Immature natural killer cell (primary cell): ENCODE measurements at places on chromosomes 12 and 14.
A peak's percentile ranks its signal among the peaks of the same experiment; 100 is the strongest.

- no peak for DNase-seq
Measured at GRCh38 chr12:106033161-106033675, 105.5 kb downstream of the NUAK1 start.

DNA sequence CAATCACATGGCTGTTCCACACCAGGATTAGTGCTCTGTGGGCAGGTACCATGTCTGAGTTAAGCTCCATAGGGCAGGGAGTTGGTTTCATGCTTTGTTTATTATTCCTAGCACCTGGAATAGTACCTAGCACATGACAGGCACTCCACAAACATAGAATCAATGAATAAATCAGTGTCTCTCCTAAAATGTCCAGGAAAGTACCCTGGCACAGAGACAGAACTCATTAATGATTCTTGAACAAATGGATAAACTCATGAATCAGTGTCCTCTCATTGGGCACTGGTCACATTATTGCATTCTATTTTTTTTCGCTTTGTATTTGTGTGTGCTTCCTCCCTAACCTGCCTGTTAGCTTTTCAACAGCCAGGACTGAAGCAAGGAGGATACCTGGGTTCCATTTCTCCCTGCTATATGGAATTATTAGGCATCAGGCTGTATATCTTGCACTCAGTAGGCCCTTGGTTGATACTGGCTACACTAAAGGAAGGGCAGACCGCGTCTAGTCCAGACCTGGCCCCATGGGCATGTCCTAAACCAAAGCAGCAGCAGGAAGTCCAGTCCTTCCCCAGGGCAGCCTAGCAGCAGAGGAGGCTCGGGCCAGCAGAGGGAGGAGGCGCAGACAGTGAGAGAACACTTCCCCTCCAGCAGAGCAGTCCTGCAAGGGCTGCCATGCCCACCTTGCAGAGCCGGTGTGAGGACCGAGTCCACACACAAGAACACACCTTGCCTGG is 18.4 kb downstream of the HDAC7 start:
- DNase-seq = no peak

GRCh38 chr12:131713349-131713748 is 2.5 kb downstream of the SFSWAP start:
- DNase-seq = no peak

GRCh38 chr12:7460375-7461259 is 16.7 kb upstream of the CD163L1 start:
- DNase-seq = peak; percentile 37

DNA sequence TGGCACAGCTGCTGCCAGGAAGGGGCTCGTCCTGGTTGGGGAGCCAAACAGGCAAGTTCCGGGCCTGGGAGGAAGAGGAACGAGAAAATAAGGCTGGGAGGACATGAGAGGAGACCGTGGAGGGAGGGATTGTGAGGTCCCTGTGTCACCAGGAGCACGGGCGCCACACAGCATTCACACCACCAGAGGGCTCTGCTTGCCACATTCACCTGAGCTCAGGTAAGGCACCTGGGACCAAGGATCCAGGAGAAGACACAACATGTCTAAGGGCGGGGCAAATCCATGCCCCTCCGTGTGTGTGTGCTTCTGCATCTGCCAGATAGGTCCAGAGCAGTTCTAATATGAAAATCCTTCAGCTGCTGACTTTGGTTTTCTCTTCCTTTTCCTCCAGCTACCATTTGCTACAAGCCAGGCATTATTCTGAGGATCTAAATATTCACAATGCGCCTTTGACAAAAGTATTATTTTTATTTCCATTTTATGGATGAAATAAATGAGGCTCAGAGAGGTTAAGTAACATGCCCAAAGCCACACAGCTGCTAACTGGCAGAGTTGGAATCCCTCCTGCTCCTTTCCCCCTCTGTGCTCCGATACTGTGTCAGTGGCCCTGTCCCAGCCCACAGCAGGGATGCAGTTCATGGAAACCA is 14.6 kb downstream of the RAPGEF3 start:
- no peak for DNase-seq

DNA sequence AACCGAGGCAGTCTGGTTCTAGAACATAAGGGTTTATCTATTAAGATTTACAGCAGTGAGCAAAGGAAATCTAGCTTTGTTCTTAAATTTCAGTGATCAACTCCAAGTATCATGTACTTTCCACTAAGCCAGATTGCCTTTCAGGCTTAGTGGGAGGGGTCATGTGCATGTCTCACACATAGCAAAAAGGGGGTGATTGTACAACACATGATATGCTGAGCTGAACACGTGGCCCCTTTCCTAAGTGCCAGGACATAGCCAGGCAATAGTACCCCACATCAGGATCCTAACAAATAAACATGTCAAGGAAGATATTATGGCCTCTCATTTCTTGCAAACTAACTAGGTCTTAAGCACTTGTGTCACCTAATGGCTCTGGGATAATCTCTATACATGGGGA is 347.2 kb downstream of the C12orf75 start:
- no peak for DNase-seq

GRCh38 chr12:119672194-119672593 is 4.3 kb downstream of the PRKAB1 start:
- DNase-seq = no peak

- no peak for DNase-seq
Measured at GRCh38 chr12:68139941-68140340, 19.6 kb downstream of the IFNG start.

- no peak for DNase-seq
Measured at GRCh38 chr12:132285991-132286681, 43.3 kb downstream of the GALNT9 start.
